Stimulated activated naive CD4-positive, alpha-beta T cell (primary cell): ENCODE measurements at places on chromosomes 6 and 20.

- DNase-seq, result no peak
Observed at GRCh38 chr20:36115925-36116324, 38.6 kb upstream of the EPB41L1 start.

GRCh38 chr20:19571996-19572395 is 186.1 kb upstream of the RIN2 start:
- no peak for DNase-seq

GRCh38 chr20:21719592-21720214 is 14.2 kb downstream of the PAX1 start:
- no peak for DNase-seq

- no peak for DNase-seq
Observed at GRCh38 chr6:70398783-70399728, 14.3 kb upstream of the FAM135A start.

GRCh38 chr20:54294094-54294493 is 86.2 kb downstream of the PFDN4 start:
- DNase-seq, result no peak
